ENCODE measurements at places on chromosomes 6 and 20. TPM values are rescaled to one million over a fixed set of nuclear protein-coding genes. Genes with fewer than 3 reads are reported as not detected.

The RNF39 gene
- total RNA-seq = 0.26 TPM

DNA sequence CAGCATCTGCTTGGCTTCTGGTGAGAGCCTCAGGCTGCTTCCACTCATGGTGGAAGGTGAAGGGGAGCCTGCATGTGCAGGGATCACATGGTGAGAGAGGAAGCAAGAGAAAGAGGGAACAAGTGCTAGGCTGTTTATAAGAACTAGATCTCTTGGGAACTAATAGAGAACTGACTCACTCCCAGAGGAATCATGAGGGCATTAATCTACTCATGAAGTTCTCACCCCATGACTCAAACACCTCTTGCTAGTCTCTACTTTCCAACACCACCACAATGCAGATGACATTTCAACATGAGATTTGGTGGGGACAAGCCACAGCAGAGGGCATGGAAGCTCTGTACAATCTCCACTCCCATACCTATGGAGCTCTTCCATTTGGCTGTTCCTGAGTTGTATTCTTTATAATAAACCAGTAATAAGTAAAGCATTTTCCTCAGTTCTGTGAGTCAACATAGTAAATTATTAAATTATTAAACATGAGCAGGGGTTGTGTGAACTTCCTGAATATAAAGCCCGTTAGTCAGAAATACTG lies 524.1 kb upstream of the NRSN1 start:
- DNase-seq = no peak

The CTCFL gene
- total RNA-seq = 0.90 TPM

GRCh38 chr6:158030380-158031300 lies 49.0 kb downstream of the SYNJ2 start:
- no peak for DNase-seq

- no peak for DNase-seq
These were observed 20.1 kb upstream of the PLEKHG1 start for GRCh38 chr6:150579611-150580010.

The SEMG1 gene
- total RNA-seq = 2.0 TPM

DNA sequence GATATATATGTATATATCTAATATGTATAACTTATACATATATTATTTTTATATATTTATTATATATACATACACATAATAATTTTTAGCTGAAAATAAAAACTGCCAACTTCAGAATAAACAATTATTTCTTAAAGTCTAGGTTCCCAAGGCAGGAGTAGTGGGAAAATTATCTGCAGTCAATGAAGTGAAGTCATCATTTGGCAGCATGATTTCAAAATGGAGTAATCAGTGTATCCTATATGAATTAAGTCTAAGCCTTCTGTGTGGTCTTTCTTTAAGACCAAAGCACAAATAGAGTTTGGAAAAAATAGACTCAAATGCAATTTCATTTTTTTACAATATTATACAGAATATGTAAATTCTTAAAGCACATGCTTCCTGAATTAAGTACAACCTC lies 251.0 kb downstream of the SAMD5 start:
- DNase-seq = no peak

The HTR1B gene
- total RNA-seq = 0.83 TPM

DNA sequence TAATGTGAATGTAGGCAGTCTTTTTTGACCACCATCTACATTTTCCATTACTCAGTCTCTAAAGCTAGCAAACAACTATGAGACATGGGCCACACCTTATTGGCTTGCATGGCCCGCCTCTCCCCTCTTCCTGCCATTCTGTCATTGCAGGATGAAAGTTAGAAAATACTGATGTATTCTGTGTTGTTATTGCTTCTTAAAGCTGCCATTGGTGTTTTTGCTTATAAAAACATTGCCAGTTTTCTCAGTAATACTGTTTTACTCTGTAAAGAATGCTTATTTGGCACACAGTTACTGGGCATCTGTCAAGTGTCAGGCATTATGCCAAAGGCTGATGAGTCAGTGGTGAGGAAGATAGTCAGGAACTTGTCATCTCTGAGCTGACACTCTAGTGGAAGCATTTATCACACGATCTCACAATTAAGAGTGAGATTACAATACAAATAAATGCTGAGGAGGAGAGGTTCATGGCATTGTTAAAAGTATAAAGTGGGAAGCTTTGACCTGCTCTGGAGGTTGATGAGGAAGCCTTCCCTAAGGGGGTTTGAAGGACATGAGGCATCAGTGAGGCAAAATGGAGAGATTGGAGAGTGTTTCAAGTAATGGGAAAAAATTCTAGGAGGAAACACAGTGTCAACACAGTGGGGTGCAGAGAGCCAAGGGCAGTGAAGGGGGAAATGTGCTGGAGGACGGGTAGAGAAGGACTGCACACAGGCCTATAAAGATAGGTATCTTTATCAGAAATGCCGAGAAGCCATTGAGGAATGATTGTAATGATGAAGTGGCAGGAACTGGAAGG lies 14.7 kb downstream of the KLHL32 start:
- DNase-seq = no peak

- DNase-seq = no peak
These were observed 33.0 kb downstream of the RPP40 start for GRCh38 chr6:4970739-4971395.

The GINS1 gene
- total RNA-seq = 74.3 TPM

GRCh38 chr6:149334682-149335160 lies 17.2 kb downstream of the TAB2 start:
- DNase-seq = no peak

The VARS1 gene
- total RNA-seq = 154 TPM

The ABHD16A gene
- 32.9 TPM for total RNA-seq

DNA sequence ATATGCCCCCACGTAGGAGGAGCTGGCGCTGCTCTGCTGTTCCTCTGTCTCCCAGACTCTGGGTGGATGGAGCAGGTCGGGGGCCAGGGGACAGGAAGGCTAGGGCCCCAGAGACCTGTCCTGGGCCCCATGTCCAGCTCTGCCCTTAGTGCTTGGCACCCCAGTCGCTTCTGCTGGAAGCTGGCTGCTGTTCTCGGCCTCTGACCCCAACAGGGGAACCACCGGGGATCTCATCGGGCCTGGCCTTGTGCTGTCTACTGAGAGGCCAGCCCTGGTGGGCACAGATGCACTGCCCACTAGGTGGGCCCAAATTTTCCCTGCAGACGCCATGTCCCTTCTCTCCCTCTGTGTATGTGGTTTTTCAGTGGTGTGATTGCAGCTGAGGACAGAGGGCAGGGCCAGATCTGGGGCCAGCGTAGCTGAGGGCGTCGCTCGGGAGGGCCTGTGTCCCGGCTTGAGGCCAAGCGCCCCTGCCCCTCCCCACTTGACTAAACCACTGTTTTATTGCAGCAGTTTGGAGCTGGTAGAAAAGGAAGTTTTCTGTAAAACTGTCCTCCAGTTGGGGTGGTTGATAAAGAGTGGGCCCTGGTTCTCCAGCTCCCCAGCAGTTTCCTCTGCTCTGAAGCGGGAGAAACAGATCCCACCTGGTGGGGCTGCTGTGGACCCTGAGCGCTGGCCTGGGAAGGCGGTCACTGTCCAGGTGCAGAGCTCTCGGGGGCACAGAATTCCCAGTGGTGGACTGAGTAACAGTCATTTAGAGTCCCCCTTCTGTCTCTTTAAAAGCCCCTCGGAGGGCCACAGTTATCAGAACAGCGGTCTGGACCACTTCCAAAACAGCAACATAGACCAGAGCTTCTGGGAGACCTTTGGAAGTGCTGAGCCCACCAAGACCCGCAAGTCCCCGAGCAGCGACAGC lies 5.9 kb upstream of the COL20A1 start:
- DNase-seq = no peak

The PPT2 gene
- 43.1 TPM for total RNA-seq

The DOK5 gene
- 4.5 TPM for total RNA-seq

The MOXD1 gene
- total RNA-seq = 2.5 TPM

The TREML2 gene
- total RNA-seq = 0.07 TPM

DNA sequence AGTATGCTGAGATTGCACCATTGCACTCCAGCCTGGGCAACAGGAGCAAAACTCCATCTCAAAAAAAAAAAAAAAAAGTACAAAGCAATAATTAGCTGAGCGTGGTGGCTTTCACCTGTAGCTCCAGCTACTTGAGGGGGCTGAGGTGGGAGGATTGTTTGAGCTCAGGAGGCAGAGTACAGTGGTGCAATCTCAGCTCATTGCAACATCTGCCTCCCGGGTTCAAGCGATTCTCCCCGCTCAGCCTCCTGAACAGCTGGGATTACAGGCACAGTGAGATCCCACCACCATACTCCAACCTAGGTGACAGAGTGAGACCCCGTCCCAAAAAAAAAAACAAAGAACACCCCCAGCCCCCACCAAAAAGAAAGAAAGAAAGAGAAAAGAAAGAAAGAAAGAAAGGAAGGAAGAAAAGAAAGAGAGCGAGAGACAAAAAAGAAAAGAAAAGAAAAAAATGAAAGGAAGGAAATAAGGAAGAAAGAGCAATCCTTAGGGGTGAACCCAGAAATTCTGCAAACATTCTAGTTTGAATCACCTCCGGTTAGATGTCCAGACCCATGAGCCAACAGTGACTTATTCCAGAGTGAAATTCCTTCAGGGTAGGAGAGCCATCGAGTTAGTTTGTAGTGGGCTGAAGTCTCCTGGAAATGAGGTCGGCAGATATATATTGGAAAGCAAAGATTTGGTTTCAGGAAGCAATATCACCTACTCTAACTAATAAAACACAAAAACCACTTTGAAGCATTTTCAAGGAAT lies 3.2 kb upstream of the RIPOR3 start:
- DNase-seq = no peak

DNA sequence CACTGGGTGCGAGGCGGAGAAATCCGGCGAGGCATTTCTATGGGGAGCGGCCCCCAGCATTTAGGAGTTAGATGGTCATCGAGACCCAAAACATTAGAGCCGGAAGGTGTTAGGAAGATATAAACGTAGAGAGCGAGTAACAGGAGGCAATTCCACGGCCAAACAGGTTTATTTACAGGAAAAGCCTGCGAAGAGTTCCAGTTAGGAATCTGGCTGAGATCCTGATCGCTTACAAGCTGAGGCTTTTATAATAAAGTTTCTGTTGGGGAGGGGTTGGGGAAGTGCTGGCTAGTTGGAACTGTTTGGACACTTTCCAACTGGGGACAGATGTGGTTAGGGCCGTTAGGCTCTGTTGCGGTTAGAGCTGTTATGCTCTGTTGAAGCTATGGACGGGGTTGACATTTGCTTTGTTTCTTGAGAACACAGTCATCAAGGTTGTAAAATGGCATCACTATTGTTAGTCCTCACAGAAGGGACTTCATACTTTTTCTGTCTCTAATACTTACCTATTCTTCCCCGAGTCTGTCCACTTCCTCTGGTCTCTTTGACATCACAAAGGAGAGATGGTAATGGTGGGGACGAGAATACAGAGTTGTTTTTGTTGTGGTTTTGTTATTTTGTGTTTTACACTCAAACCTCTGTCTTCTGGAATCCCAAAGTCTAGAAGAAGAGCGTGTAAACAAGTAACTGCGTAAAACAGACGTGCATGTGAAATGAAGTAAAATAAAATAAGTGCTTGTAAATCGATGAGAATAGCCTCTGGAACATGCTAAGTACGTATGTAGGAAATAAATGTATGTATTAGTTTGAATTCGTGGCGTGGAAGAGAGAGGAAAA lies 554 bp upstream of the ZSCAN31 start:
- DNase-seq = no peak

DNA sequence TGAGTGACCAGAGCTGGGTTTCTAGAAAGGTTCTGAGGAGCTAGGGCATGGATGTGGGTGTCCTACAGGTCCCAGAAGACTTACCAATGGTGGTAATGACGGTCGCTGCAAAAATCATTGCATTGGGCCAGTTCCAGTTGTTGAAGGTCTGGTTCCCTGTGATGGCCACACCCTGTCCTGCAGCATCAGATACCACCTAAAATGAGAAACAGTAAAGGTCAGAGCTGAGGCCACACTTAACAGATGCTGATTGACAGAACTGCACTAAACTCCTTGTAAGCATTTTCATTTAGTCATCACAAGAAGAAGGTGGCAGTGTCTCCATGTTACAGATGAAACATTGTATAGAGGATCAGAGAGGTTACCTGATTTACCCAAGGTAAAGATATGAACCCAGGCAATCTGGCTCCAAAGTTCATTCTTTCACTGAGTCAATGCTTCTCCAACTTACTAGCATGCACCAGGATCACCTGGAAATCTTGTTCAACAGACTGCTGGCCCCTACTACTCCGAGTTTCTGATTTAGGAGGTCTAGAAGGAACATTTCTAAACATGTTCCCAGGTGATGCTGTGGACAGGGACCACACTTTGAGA lies 33.4 kb downstream of the KCNK5 start:
- DNase-seq = no peak

GRCh38 chr6:16670617-16671051 lies 90.6 kb downstream of the ATXN1 start:
- DNase-seq = no peak

DNA sequence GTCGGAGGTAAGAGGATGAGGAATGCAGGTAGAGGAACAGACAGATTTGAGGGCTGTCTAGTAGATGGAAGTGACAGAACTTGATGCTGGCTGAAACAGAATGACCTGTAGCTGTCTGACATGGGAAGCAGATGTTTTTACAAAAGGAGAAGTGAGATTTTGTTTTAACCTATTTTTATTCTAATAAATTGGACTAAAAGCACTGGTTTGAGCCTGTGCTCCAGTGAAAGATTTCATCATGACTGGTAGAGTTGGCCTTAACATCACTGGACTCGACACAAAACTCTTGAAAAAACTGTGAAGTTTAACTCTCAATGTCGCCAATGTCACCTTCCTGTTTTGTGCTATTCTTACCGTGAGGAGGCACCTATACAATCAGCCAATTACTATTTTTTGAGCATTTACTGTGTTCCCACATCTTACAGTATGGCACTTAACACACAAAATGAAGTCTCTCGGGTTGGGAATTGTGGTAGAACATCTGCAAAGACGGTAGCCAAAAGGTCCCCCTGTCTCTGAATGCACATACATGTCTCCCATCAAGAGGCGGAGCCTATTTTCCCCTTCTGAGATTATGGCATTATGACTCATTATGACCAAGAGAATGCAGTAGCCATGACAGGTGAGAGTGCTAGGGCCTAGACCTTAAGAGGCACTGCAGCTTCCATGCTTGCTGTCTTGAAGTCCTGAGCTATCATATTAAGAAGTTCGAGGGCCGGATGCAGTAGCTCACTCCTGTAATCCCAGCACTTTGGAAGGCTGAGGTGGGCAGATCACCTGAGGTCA lies 93.2 kb downstream of the FOXF2 start:
- DNase-seq = no peak

GRCh38 chr6:137856138-137856898 lies 10.7 kb upstream of the TNFAIP3 start:
- DNase-seq = no peak

- no peak for DNase-seq
These were observed 45.0 kb upstream of the IRF4 start for GRCh38 chr6:346386-347030.

GRCh38 chr20:62623488-62624324 lies 18.6 kb upstream of the SLCO4A1 start:
- peak; percentile 93 for DNase-seq

DNA sequence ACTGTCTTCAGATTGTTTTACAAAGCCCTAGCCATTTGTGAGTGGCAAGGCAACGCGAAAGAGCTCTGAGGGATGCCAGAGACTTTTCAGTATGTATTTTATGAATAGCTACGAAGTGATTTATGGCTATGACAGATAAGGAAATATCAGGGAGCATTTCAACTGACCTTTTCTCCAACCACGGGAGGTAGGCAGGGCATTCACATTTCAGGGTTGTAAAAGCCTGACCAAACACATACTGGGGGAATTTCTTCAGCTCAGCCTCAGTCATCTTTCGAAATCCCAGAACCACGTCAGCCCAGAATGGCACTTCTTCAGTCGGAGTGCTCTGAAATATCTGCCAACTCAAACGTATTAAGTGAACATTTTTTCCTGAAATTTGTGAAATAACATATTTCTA lies 10.8 kb downstream of the DDO start:
- DNase-seq = no peak

GRCh38 chr6:51842804-51843378 lies 244.5 kb downstream of the PKHD1 start:
- no peak for DNase-seq

The CTAGE9 gene
- total RNA-seq = not detected

- DNase-seq = peak; percentile 88
These were observed 69.4 kb upstream of the BMP2 start for GRCh38 chr20:6698056-6698455.

The SENP6 gene
- 116 TPM for total RNA-seq
